ENCODE measurements at places on chromosomes 7 and 10.

GRCh38 chr10:16832351-16833080 lies 15.3 kb upstream of the RSU1 start:
- no peaks in the 10 kb centered on the region for H3K36me3 ChIP-seq
- DNase-seq, result no peak
- H3K4me1 ChIP-seq, result peaks cover 12% of the 10 kb centered on the region
- peaks cover 3% of the 10 kb centered on the region for H3K27me3 ChIP-seq
- H3K4me3 ChIP-seq, result no peak overlapping the region
- H3K27ac ChIP-seq, result no peak overlapping the region

DNA sequence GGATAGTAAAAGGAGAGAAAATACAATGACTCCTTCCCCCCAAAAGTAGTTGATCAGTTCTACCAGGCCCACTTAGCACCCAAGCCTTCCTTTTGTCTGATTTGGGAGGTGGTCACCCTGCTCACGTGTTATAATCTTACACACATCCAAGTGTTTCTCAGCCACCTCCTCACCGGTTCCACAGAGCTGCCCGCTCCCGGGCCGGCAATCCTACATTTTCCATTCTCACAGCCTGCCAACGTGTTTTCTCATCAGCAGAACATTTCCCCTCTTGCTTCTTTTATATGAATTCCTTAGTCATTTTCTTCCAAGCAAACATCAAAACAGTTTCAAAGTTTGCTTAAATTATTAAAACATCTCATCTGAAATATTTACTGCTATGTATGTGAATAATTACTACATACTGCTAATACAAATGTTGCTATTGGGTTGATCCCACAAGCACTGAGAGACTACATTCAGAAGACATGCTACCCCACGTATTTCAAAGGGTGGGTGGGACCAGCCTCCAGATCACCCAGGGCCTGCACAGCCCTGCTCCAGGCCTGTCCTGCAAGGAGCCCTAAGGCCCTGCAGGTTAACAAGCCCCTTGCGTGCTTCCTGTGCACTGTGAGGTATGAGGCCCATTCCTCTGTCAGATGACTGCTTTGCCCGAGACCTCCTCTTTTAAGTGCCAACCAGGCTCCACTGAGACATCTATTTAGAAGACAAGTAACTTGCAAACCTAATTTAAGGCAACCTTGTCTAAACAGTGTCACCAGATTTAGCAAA lies 75.3 kb downstream of the GRB10 start:
- H3K36me3 ChIP-seq, result no peaks in the 10 kb centered on the region
- no peak for DNase-seq
- no peak overlapping the region for H3K4me3 ChIP-seq
- no peaks in the 10 kb centered on the region for H3K4me1 ChIP-seq
- H3K27ac ChIP-seq, result no peak overlapping the region
- peaks cover 15% of the 10 kb centered on the region for H3K27me3 ChIP-seq

DNA sequence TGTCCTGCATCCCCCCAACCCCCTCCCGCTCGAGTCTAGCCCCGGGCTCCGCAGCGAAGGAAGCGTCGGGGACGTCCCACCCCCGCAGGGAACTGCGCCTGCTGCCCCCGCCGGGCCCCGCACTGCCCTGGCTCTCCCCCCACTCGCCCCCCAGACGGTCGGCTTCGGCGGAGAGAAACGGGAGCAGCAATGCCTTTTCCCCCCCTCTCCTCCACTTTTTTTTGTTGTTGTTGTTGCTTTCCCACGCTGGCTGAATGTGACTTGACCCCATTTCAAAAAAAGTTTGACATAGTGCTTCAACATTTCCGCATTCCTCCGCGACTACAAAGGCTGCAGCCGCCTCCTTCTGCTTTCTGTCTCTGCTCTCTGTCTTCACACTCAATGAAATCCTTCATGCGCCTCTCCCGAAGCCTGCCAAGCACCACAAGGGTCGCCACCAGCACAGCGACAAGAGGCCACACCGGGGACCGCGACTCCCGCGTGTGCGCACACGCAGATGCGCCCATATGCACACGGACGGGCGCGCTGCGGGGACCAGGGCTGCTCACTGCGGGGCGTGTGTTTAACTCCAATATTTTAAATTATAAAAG lies 1.0 kb downstream of the CDK6 start:
- peak overlapping the region; percentile 99 for H3K4me3 ChIP-seq
- DNase-seq, result peak; percentile 80
- H3K4me1 ChIP-seq, result peaks cover 37% of the 10 kb centered on the region
- peak overlapping the region; percentile 96 for H3K27ac ChIP-seq
- peaks cover 34% of the 10 kb centered on the region for H3K36me3 ChIP-seq
- no peaks in the 10 kb centered on the region for H3K27me3 ChIP-seq

- H3K4me1 ChIP-seq, result peaks cover 38% of the 10 kb centered on the region
- no peak for DNase-seq
These were observed 1.6 kb downstream of the PHTF2 start for GRCh38 chr7:77800158-77800557.

- H3K36me3 ChIP-seq, result no peaks in the 10 kb centered on the region
- DNase-seq, result no peak
- H3K4me3 ChIP-seq, result peak overlapping the region; percentile 58
- no peak overlapping the region for H3K27ac ChIP-seq
These were observed 123.1 kb downstream of the CCNY start for GRCh38 chr10:35459449-35459847.

DNA sequence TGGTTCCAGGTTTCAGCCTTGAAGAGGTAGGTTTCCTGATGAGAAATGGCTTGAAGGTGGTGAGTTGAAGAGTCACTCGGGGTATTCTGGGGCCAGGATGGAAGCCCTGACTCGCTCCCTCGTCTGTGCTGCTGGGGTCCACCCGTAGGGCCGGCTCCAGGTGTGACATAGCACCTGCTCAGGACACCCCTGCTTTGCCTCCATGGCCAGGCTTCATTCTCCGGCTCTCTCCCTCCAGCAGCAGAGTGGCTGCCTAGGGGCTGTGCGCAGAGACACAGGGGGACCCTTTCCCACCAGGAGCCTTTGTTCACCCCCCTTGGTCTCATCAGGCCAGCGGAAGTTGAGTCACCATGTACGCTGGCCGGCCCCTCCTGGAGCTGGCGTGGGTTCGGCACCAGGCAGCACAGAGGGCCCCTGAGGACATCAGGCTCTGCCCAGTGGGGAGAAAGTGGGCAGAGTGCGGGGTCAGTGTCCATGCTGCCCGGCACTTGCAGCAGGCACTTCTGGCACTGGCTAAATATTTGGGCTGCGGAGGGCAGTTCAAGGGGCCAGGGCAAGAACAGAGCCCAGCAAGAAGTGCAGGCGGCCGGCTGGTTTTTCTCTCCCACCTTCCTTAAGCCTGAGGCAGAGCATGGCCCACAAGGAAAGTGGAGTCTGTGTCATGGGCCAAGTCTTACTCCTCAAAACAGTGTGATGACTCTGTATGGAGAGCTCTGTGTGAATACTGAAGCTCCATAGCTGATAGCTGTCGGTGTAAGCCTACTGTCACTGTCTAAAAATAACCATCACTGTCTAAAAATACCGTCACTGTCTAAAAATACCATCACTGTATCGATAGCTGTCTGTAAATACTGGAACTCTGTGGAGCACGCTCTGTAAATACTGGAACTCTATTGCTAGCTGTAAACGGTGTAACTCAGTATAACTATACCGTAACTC lies 3.7 kb upstream of the PRKAR1B start:
- H3K4me1 ChIP-seq, result peaks cover 13% of the 10 kb centered on the region
- no peaks in the 10 kb centered on the region for H3K36me3 ChIP-seq
- no peaks in the 10 kb centered on the region for H3K27me3 ChIP-seq
- H3K27ac ChIP-seq, result no peak overlapping the region
- DNase-seq, result no peak
- H3K4me3 ChIP-seq, result no peak overlapping the region

GRCh38 chr7:148967032-148967372 lies 61.3 kb downstream of the PDIA4 start:
- no peaks in the 10 kb centered on the region for H3K36me3 ChIP-seq
- H3K4me1 ChIP-seq, result peaks cover 17% of the 10 kb centered on the region
- no peak for DNase-seq
- H3K4me3 ChIP-seq, result peak overlapping the region; percentile 78
- peak overlapping the region; percentile 82 for H3K27ac ChIP-seq

DNA sequence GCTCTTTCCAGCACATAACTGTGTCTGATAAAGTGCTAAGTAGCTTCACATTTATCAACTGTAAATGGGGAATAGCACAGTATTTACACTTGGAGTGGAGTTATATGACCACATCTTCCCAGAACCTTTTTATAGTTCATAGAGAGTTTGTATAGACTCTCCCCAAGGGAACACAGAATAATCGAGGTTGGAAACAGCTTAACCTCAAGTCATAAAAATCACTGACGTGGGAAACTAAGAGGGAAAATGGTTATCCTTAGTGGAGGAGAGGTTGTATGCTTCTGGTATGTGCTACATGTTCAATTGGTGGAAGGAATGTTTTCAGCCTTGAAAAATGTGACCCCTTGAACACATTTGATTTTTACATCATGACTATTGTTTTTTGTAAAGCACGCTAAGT lies 167.9 kb upstream of the KIAA1217 start:
- H3K27me3 ChIP-seq, result no peaks in the 10 kb centered on the region
- H3K4me1 ChIP-seq, result no peaks in the 10 kb centered on the region
- H3K36me3 ChIP-seq, result no peaks in the 10 kb centered on the region
- no peak for DNase-seq
- H3K4me3 ChIP-seq, result no peak overlapping the region

DNA sequence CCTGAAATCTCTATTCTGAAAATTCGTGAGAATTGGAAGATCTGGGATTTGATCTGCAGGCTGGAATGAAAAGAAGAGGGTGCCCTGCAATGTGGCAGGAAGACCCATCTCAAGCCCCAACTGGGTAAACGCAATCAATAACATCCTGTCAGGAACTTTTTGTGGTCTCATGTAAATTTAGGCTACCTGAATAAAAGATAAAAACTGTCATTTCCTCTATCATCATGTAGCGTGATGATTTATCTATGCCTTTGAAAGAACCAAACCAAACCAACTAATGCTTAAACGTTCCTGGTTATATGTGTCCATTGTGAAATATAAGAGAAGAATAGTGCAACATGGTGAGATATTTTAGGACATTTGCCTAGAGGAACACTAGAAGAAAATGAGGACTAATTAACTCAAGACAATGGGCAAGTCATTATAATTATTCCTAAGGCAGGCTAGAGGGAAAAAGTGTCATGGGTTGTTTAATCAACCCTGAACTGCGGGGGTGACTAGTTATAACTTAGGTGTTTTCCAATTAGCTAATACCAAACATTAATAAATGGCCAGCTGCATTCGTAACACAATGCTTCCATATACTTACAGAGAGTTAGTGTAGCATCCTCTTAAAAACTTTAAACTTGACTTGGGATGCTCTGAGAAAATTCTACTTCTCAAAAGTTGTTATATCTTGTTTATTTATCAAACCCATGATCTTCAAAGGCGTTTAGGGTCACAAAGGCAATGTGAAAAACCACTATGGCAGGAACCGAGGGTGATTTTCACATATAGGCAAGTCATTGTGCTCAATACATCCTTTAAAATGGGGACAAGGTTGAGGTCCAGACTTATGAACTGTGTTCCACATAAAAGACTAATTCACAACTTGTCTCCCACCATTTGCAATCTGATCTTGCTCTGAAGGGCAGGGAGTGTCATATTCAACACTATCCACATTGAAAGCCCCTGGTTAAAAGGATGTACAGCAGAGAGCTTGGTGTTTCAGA lies 48.6 kb upstream of the ADO start:
- H3K4me3 ChIP-seq, result peak overlapping the region; percentile 48
- no peaks in the 10 kb centered on the region for H3K36me3 ChIP-seq
- no peaks in the 10 kb centered on the region for H3K27me3 ChIP-seq
- DNase-seq, result no peak
- H3K27ac ChIP-seq, result peak overlapping the region; percentile 50

- DNase-seq, result no peak
- no peaks in the 10 kb centered on the region for H3K36me3 ChIP-seq
- H3K4me3 ChIP-seq, result no peak overlapping the region
- no peaks in the 10 kb centered on the region for H3K4me1 ChIP-seq
These were observed 127.7 kb downstream of the DYNC1I1 start for GRCh38 chr7:95899919-95900513.

DNA sequence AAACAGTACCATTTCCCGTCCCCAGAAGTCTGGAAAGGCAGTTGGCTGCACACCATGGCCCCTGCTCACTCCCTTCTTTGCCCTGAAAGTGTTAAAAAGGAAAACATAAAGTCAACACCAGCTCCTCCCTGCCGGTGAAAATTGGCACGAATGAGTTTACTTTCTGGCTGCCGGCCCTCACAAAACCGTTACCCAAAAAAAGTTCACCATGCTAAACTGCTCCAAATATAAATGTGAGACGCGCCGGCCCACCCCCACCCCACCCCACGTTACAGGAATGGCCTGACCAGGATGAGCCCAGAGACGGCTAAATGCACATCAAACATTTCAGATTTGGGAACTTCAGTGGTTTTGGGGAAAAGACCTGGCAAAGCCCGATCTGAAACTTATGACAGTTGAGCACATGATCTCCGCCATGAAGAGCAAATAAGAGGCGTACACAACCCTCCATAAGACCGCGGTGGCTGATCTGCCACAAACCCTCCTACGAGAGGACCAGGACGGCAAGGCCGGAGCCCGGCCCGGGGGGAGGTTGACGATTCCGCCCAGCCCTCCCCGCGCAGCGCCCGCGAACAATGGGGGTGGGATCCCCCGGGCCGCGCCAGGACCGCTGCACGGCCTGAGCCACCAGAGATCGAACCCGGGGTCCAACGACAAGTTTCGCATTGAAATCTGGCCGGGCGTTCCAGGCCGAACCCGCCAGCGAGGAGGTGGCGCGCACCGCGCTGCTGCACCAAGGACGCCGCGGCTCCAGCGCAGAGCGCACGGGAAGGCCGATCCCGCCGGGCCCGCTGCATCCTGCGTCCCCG lies 952 bp downstream of the DIP2C start:
- DNase-seq, result no peak
- H3K4me3 ChIP-seq, result peak overlapping the region; percentile 53
- H3K27ac ChIP-seq, result no peak overlapping the region
- H3K36me3 ChIP-seq, result no peaks in the 10 kb centered on the region
- peaks cover 41% of the 10 kb centered on the region for H3K27me3 ChIP-seq

DNA sequence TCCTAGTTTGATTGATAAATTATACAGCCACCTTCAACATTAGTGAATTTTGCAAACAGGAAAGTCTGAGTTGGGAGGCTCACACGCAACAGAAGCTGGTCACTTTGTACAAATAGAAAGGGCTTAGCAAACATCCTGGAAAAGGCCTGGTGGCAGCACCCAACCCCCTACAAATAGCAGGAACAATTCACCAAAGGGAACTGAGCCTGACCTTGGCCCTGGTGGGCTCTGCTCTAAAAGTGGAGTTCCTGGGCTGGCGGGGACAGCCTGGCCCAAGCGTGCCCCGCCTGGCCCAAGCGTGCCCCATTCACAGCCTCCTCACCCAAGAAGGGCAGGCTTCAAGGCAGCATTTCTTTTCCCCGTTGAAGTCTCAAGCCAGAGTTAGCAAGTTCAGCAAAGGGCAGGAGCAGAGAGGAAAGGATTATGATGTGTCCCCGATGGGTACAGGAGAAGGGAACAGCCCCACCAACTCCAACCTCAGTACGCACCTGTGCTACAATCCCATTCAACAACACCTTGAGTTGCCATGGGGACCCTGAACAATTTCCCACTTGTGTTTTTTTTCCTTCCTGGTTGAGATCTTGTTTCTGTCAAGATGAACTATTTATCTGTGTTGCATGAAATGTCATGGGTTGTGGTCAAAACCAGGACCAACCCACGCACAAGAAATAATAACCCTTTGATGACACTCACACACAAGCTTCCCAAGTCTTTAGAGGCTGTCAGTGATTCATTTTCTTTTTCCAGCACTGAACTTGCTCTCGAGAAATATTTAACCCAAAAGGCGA lies 43.4 kb downstream of the RGS10 start:
- no peak overlapping the region for H3K27ac ChIP-seq
- no peaks in the 10 kb centered on the region for H3K27me3 ChIP-seq
- no peaks in the 10 kb centered on the region for H3K36me3 ChIP-seq
- no peak for DNase-seq
- H3K4me1 ChIP-seq, result peaks cover 33% of the 10 kb centered on the region

GRCh38 chr10:31963589-31963980 lies 35.0 kb upstream of the ARHGAP12 start:
- H3K27me3 ChIP-seq, result no peaks in the 10 kb centered on the region
- H3K4me3 ChIP-seq, result no peak overlapping the region
- peaks cover 11% of the 10 kb centered on the region for H3K4me1 ChIP-seq
- no peaks in the 10 kb centered on the region for H3K36me3 ChIP-seq
- DNase-seq, result no peak
